ENCODE measurements at places on chromosomes 6 and 20.

- no peak for DNase-seq
Observed at GRCh38 chr20:62638679-62639406, 3.5 kb upstream of the SLCO4A1 start.

DNA sequence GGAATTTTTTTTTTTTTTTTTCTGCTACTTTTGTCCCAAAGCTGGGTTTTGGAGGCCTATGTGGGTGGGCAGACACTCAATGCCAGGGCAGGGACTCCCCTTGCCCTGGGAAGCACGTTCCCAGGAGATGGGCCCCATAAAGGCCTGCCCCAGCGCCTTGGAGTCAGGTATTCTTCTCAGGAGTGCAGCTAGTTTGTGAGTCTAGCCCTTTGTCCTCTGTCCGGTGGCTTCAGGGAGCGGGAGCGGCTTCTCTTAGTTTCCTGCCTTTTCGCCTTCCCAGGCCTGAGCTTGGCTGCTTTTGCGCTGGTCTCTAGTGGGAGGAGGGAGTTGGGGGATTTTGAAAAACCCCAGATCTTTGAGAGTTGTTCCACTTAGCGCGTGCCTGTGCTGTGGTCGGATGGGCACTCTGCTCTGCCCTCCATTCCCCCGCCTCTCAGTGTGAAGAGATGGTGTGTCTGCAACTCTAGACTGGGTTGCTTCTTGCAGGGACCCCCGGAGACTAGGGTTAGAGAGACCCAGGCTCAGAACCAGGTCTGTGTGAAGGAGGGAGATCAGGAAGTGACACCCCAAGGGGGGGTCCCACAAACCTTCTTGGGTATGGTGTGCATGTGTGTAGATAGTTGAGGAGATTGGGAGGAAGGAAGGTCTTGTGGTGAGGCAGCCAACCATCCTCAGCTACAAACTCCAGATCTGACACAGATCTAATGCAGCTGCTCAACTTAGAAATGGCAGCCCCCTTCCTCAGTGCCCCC lies 1.3 kb downstream of the PLCG1 start:
- no peak for DNase-seq

GRCh38 chr20:37948956-37949355 lies 46.0 kb downstream of the VSTM2L start:
- no peak for DNase-seq

GRCh38 chr6:159862103-159862502 lies 28.7 kb upstream of the MAS1 start:
- DNase-seq = no peak

GRCh38 chr6:43170931-43171706 lies at the start of gene SRF:
Gene SRF, plus strand, starts transcription at chr6:43171269. Its CDS starts 388 bp downstream, at chr6:43171657.
- peak; percentile 98 for DNase-seq

- DNase-seq = no peak
Observed at GRCh38 chr6:160031871-160032270, 63.0 kb downstream of the IGF2R start.

DNA sequence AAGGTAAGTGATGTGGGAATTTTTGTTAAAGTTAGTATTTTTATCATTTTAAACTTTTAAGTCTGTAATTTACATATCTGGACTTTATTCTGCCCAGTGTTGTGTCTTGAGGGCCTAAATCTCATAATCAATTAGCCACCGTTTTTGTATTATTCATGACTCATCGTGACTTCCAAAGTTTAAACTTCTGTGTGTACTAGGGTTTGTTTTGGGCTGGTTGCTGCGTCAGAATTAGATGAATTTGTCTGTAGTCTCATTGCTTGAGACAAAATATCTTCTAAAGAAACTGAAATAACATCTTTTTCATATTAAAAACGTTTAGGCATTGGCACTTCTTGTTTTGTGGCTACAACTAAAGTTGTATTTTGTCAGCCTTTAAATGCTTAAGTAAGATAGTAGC lies 41.3 kb downstream of the CDYL start:
- no peak for DNase-seq

DNA sequence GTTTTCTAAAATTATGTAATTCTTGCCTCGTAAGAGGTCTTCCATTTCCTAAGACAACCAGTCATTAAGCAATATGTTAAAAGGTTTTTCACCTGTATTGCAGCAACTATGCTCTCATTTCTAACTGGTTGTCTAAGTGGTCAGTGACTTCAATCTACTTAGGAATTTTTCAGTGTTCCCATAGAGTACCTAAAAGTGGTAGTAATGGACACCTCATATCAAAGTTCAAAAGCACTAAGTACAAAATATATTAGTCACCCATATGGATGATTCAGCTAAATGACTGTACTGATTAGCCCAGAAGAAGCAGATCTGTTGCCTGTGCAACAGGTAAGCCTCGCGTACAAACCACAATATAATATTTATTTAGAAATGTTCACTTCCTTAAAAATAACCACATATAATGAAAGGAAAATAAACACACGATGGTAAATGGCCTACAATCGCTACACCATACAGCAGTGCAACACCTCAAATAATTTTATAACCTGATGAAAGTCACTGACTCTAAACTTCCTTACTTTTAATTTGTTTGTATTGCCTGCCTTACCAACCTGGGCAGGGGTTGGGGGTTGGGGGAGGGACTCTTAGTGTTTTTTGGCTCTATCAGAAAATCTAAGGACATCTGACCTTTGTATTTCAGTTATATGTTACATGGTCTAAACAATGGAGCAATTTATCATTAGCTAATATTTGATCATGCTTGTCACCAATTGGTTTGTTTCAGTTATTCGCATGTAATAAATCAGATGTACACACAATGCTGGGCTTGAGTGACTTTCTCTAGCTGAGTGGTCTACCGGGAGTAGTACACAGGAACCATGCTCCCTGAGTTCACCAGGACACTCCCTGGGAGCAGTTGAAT lies 105.9 kb downstream of the HIVEP2 start:
- DNase-seq = no peak

DNA sequence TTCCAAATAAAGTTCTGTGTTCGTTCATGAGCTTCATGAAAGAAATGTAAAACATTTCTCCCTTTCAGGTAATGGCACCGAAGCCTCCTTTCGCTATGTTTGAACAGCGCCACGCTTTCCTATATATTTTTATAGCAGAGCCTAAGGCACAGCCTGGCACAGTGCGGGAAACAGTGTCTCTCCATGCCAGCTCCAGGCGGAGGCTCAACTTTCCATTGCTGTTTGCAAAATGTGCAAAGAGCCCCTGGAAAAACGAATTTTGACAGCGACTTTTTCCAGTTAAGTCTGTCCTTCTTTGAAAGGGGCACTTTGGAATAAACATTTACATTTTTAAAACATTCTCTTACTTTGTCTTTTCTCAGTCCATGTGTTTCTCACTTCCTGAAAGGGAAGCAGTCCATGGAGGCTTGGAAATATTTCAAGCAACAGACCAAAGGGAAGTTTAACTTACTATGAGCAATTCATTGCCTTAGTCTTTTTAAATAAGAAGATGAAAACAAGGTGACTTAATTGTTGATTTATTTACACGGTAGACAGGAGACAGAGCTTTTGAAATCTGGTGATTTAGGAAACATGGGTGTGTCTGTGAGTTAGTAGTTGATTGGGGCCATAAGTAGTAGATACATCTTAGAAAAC lies 769 bp downstream of the CCN6 start:
- DNase-seq = no peak

Measured in NCI-H2081 treated with DMSO at 0.1 percent for 48 hours (cell line).